Islet precursor cell (in vitro differentiated cells): ENCODE measurements at places on chromosomes 13 and 19.

GRCh38 chr13:100526318-100527000 lies 62.1 kb downstream of the GGACT start:
- peak; percentile 44 for DNase-seq

- DNase-seq = no peak
These were observed 11.9 kb downstream of the CILP2 start for GRCh38 chr19:19549804-19550464.

- DNase-seq = no peak
These were observed 1567.3 kb downstream of the SLITRK5 start for GRCh38 chr13:89238496-89238895.

DNA sequence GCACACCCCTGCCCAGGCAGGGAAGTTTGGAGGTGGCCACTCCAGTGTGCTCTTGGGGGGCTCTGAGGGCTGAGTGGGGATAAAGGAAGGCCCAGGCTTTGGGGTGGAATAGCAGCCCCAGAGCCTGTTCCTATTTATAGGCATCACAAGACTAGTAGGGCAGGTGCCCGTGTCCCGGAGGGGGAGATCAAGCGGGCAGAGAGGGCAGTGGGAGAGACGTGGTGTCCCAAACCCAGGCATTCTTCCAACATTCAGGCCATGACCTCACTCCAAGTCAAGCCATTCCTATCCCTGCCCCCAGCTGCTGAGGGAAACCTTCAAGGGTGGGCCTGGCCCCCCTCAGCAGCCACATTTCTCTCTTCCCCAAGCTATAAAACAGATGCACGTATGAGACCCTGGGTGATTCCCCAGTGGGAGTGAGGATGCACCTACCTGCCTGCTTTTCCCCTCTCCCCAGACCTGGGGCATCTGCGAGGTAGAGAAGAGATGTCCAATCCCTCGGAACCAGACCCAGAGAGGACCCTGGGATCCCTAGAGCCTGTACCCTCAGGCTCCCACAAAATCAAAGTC lies 3.9 kb downstream of the WIZ start:
- DNase-seq = no peak

DNA sequence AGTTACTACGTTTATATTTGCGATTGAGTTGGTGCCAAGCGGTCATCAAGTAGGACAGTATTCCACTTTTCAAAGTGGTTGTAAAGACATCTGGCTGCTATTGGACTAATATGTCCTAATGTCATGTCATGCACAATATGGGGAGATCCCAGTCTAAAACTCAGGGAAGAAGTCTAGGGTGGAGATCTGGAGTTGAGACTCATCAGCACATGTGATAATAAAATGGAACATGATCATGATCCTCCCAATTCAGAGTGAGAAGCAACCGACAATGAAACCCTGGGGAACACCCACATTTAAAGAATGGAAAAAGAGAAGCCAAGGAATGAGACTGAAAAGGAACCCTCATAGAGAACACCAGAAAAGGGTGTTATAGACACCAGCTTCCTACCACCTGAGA lies 80.2 kb downstream of the USP12 start:
- no peak for DNase-seq

GRCh38 chr19:54420383-54421168 lies 5.3 kb downstream of the TTYH1 start:
- DNase-seq = peak; percentile 95

DNA sequence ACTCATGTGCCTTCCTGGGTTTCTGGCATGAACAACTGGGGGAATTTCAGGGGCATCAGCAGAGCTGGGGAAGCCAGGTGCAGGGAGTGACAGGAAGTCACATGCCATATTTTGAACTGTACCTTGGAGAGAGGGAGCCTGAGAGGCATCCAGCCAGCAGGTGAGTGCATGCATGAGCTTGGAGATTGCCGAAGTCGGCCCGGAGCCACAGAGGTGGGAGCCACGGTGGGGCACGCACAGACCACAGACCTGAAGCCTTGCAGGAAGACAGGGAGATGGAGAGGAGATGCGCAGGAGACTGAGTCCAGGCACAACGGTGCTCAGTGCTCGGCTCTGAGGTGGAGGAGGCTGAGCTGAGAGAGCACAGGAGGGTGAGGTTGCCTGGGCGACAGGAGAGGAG lies 55.1 kb downstream of the CDADC1 start:
- no peak for DNase-seq

DNA sequence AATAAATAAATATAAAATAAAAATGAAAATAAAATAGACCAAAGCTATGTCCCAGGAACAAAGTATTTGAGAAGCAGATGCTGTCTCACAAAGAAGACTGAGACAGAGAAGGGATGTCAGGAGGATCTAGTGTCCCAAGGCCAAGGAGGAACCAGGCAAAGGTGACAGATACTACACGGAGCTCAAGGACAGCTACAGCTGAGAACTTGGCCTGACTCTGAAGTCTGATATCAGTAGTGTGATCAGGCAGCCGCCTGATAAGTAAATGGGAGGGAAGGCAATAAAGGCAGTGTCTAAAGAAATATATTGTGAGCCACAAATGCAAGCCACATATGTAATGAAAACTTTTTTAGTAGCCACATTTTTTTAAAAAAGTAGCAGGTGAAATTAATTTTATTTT lies 20.4 kb upstream of the NANOS3 start:
- DNase-seq = no peak

GRCh38 chr19:4870025-4870700 lies 2.7 kb upstream of the PLIN3 start:
- DNase-seq = peak; percentile 98

- peak; percentile 58 for DNase-seq
These were observed 6.2 kb upstream of the CEACAM5 start for GRCh38 chr19:41702171-41702651.
